ENCODE measurements at places on chromosomes 2 and 18.

DNA sequence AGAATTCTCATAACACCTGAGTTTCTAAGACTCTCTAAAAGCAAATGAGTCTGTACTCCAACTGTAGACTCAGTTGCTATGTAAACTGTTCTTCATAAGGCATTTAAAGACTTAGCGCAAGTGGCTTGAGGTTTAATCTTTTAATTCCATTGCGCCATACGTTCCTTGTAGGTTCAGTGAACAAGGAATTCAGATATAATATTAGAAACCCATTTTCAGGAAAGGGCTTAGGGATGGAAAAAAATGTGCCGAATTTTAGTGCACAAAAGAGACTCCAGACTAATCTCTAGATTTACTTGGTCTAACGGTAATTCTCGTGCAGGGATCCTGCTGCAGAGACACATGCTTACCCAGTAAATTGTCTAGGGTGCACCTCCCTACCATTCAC lies 268.9 kb upstream of the TANK start:
- DNase-seq = no peak

DNA sequence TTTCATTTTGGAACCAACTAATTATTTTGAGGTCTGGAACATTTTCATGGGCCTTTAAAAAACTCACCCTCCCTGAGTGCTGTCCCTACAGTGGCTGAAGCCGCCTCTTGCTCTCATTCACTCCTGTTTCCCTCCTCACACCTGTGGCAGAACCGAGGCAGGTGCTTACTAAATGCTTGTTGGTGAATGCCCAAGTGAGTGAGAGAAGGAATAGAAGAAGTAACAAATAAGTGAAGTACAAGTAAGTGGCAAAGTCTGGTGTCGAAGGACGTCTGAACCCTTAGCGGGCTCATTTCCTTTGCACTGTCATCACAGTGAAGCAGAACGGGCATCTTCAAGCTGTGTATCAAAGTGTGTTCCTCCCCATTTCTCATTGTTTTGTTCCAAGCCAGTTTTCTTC lies 135.2 kb downstream of the RHBDD1 start:
- DNase-seq = no peak

DNA sequence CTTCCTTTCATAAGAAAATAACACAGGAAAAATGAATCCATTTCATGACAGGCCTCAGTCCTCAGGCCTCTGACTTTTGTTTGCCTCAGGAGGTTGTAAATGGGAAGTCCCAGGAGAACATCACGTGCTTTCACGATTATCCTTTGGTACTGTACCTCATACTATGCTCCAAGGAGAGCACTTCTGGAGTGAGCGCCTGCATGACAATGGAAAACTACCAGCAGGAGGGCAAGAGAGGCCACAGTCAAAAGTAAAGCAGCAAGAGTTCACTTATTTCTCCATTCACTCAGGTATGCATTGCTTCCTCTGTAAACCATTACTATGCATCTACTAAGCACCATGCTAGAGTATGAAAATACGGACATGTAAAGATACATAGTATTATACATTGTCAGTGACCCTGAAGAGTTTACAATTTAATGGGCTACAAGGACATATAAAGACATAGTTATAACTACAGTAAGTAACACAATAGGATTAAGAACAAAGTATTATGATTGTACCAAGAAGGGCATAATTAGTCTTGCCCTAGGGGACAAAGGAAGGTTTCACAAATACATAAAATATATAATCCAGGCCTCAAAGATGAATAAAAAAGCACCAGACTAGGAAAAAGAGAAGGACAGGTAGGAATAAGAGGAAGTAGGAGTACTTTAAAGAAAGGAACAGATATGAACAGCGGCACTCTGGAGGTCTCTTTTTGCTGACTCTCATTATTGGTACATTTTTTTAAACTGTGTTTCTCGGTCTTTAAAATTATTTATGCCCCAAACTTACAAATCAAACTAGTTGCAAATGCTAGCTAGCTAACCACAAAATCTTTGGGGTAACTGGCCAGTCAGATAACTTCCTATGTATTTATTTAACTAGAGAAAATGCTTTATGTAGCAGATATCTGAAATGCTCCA lies 806.7 kb downstream of the NRXN1 start:
- no peak for DNase-seq

GRCh38 chr2:8365331-8365910 lies 316.4 kb upstream of the ID2 start:
- DNase-seq = no peak

DNA sequence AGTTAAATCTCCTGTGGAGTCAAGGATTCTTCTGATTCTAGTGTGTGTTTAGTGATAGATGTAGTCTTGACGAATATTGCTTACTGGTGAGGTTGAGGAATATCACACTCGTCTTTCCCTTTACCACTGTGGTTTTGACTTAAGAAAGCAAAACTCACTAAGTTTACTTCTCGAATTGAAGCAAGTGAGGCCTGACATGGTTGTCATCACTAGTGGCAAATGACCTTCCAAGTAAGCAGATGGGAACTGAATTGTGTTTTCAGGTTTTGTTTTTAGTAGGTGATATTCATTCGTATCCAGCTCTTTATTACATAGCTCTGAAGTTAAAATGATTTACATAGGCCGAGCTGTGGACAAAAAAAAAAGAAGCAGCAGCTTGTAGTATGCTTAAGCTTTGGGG lies 20.6 kb upstream of the DSG4 start:
- no peak for DNase-seq

GRCh38 chr2:135256531-135257260 lies 204.6 kb downstream of the RAB3GAP1 start:
- no peak for DNase-seq

DNA sequence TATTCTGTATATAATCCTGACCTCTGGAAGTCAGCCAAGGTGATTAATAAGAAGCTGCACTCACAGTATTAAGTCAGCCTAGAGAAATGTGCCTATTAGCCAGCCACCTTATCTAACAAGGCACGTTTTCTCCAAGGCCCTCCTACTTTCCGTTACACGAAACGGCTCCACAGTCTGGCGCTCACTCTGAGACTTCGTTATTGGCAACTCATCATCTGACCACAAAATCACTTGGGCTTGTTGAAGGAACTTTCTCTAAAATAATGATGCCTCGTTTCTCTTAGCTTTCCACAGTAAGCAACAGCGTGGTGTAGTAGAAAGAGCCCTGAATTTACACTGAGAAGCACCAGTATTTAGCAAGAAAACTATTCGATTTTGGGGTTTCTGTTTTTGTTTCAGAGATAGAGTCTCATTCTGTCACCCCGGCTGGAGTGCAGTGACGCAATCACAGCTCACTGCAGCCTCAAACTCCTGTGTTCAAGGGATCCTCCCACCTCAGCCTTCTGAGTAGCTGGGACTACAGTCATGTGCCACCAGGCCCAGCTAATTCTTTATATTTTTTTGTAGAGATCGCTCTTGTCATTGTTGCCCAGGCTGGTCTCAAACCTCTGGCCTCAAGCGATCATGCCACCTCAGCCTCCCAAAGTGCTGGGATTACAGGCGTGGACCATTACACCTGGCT lies 53.6 kb upstream of the SLC14A1 start:
- DNase-seq = no peak

- no peak for DNase-seq
These were observed 9.6 kb downstream of the SLC14A1 start for GRCh38 chr18:45733535-45733934.

DNA sequence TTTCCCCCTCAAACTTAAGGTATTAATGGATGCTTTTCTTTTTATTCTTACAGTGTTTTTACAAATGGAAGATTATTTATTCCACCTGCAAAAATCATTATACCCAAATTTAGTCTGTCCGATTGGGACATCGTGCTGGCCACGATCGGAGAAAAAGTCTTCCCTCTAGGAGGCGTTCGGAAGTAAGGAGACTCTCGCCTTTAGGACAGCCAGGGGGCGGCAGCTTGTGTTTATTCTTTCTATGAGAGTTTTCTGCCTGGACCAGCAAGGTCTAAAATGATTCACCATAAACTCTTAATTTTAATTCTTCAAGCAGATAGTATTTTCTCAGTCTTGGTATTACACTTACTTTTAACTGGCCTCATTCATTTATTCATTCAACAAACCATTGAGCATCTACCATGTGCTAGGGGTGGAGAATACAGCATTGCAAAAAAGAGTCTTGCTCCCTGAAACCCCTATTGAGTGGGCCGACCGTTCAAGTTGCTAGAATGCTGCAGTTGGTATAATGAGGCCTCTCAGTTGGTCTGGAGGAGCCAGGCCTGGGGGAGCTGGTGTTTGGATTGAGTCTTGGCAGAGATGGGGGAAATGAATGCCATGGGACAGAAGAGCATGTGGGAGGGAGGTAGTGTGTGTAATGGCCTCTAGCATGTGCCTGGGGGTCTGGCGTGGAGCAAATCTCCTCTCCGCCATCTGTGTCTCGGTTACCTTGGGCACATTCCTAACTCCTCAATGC lies 38.7 kb downstream of the DCDC2C start:
- DNase-seq = no peak

GRCh38 chr2:97784953-97785352 lies 71.6 kb downstream of the ZAP70 start:
- no peak for DNase-seq

- no peak for DNase-seq
These were observed 4.1 kb downstream of the CYTIP start for GRCh38 chr2:157439824-157440186.

DNA sequence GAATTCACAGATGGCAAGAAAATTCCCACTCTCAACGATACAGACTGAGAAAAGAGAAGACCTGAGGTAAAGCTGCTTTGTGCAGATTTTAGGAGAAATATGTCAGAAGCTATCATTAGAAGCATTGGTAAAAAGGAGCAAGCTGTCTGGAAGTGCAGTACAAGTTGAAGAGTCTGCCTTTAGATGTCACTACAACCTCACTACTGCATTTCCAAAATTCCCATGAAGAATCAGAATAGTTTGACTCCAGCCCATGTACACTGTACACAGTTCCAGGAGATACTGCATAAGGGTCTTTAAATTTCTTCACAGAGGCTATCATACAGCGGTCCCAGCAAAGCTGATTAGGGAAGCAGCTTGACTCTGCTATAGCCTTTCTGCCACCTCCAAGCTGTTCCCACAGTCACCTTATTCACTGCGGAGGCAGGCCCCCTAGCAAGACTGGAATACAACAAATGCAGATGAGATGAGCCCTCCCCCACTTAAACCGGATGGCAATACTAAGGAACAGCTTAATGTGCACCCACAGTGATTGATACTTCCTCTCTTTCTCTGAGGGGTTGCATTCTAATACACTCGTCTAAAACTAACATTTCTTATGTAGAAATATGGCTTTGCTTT lies 527.4 kb downstream of the TMEM182 start:
- no peak for DNase-seq

DNA sequence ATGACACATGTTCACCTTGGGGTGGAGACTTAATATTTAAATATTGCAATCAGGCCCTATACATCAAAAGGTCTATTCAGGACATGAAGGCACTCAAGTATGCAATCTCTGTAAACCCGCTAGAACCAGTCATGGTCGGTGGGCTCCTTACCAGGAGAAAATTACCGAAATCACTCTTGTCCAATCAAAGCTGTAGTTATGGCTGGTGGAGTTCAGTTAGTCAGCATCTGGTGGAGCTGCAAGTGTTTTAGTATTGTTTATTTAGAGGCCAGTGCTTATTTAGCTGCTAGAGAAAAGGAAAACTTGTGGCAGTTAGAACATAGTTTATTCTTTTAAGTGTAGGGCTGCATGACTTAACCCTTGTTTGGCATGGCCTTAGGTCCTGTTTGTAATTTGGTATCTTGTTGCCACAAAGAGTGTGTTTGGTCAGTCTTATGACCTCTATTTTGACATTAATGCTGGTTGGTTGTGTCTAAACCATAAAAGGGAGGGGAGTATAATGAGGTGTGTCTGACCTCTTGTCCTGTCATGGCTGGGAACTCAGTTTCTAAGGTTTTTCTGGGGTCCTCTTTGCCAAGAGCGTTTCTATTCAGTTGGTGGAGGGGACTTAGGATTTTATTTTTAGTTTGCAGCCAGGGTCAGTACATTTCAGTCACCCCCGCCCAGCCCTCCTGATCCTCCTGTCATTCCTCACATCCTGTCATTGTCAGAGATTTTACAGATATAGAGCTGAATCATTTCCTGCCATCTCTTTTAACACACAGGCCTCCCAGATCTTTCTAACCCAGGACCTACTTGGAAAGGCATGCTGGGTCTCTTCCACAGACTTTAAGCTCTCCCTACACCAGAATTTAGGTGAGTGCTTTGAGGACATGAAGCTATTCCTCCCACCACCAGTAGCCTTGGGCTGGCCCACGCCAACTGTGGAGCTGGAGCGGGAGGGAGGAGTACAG lies 108.1 kb downstream of the XRCC5 start:
- DNase-seq = no peak

DNA sequence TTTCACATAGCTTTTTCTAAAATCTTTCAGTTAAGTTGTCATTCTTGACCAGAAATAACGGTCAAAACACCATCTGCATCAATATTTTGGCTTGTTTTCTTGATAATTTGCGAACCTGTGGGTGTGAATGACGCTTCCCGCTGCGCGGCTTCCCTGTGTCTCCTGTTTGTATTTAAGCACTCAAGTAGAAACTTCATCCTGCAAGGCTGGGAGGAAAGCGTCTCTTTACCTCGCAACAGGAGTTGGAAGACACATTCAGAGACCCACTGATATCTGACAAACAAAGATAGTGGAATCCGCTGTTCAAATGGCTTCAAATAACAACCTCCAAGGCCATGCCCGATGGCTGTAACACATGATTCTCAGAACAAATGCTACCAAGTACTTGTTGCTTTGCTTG lies 704.9 kb downstream of the DCDC2C start:
- DNase-seq = no peak

GRCh38 chr2:6475155-6475940 lies 390.4 kb downstream of the CMPK2 start:
- no peak for DNase-seq

GRCh38 chr2:100900156-100900795 lies 80.3 kb downstream of the NPAS2 start:
- no peak for DNase-seq

GRCh38 chr2:96913398-96914202 lies 43.7 kb upstream of the SEMA4C start:
- DNase-seq = no peak

DNA sequence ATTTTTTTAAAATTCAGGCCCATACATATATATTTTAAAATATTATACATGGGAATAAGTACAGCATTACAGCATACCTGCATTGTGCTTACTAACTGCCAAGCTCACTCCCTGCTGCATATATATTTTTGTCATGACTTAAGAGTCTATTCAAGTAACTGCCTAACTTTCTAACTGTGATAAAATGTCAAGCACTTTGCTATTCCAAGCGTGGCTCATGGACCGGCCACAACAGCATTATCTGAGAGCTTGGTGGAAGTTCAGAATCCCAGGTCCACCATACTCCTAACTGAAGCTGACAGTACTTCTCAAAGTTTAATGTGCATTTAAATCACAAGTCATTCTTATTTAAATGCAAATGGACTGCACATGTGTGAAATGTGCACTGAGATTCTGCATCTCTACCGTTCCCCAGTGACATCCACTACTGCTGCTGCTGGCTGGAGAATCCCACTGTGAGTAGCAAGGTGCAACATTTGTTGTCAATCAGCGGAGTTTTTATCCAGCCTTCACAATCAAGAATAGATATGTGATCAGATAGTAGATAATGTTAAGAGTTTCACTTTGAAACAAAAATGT lies 79.1 kb downstream of the DYM start:
- no peak for DNase-seq

GRCh38 chr2:100285011-100285410 lies 37.3 kb downstream of the LONRF2 start:
- no peak for DNase-seq
